Cortex of kidney (tissue), 1 donor: ENCODE measurements at places on chromosomes 11 and 22.

DNA sequence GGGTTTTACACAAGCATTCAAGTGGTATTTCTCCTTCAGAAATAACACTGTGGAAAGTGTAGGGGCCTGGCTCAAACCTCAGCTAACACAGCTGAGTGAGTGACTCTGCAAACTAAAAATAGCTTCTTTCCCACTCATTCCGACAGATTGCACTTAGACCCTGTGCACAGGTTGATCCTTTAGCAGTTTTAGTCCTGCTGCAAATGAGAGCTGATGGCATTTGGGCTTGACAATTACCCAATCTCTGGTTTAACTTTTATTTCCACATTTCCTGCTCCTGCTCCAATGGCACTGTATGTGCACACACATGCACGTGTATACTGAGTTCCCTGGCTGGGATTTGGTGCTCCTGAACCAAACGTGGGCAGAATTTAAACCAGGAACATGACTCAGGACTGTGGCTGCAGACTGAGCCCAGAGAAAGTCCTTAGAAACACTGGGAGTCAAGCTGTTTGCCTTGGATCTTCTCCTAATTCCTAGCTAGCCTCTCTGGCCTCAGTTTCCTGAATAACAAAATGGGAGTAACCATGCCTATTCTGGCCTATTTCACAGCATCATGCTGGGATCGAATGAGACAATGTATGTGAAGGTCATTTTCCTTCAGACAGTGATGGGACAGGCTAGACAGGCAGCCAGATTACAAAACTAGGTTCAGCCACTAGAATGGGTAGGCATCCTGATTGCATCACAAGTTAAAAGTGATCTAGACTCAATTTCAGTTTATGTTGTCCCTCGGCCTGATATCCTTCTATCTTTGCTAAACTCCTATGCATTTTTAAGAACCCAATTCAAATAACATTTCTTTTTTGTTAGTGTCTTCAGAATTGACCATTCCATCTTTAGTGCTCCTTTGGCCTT is 58.2 kb downstream of the SERGEF start:
- no peak for DNase-seq

GRCh38 chr22:23804781-23805291 is 18.1 kb downstream of the SMARCB1 start:
- no peak for DNase-seq

DNA sequence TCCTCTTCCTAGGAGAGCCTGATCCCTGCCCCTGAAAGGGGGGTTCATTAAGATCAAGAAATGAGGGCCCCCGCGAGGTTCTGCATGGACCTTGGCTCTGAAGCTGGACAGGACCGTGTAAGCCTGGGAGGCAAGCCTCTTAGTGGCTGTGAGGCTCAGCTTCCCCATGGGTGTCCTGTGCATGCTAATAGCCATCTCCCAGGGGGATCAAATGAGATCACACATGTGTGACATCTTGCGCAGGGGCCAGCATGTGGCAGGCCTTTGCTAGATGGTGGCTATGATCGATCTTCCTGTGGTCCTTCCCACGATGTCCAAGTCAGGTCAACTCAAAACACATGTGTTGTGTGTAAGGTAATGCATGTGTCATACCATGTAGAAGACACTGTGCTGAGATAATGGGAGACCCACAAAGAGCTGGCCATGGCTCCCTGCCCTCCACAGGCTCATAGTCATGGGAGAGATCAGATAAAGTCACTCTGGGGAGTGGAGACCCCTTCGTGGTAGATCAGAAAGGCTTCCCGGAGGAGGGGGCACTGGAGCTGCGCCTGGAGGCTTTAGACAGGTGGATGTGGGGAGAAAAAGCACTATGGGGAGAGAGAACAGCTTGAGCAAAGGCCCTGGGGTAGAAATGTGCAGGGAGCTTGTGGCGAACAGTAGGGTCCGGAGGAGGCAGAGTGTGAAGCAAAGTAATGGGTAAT is 3.7 kb downstream of the RAC2 start:
- no peak for DNase-seq

DNA sequence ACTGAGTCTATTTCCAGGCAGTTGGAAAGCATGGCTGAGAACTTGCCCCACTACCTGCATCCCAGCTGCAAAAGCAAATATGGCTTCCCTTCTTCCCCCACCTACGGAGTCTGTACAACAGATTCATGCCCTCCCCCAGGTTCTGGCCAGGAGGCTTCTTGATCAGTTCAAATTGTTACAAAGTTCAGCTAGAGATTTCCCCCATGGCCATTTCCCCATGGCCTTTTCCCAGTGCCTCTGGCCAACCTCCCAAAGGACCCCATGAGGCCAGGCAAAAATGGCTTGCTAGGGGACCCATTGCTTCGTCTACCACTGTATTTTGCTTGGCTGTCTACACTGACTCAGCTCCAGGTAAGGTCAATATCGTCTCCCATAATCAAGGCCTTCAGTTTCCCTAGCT is 203.3 kb downstream of the DLG2 start:
- DNase-seq: no peak

- DNase-seq: no peak
These were observed 18.7 kb downstream of the SYNGR1 start for GRCh38 chr22:39368461-39368911.
